ENCODE measurements at places on chromosomes 7 and 10. TPM values are rescaled to one million over a fixed set of nuclear protein-coding genes. Genes with fewer than 3 reads are reported as not detected.

DNA sequence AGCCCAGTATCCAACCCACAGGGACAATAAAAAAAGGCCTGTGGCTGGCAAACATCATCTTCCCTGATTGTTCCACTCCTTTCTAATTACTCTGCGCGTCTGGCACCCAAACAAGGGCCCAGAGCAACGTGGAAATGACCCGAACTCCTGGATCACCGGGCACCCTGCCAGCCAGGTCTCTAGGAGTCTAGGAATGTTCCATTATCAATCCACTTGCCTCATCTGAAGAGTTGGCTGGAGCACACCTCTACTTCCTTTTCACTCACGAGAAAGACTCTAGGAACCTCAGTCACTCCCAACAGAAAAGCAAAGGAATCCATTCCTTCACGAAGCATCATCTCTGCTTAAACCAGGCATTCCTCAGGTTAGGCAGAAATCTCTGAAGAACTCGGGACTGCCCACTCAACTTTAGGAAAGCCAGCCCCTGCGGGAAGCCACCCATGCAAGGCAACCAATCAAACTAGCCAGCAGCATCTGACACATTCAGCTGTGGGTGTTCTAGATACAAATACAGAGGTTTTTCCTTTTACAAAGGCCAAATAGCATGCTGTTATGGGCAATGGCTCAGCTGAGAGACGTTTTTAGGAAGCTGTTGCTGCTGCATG, 37.7 kb downstream of the ATXN7L1 start:
- peak; percentile 74 for DNase-seq
- no peak overlapping the region for H3K4me3 ChIP-seq
- H3K4me1 ChIP-seq = peaks cover 17% of the 10 kb centered on the region
- H3K36me3 ChIP-seq = no peaks in the 10 kb centered on the region
- no peaks in the 10 kb centered on the region for H3K27me3 ChIP-seq

- H3K4me3 ChIP-seq = no peak overlapping the region
- peak; percentile 38 for DNase-seq
- H3K27ac ChIP-seq = no peak overlapping the region
- H3K27me3 ChIP-seq = no peaks in the 10 kb centered on the region
- H3K36me3 ChIP-seq = no peaks in the 10 kb centered on the region
Measured at GRCh38 chr7:12731214-12731656, 43.8 kb downstream of the ARL4A start.

GRCh38 chr10:127694580-127695193, 42.3 kb upstream of the FOXI2 start:
- DNase-seq = peak; percentile 25
- H3K4me1 ChIP-seq = no peaks in the 10 kb centered on the region
- no peaks in the 10 kb centered on the region for H3K27me3 ChIP-seq
- H3K27ac ChIP-seq = no peak overlapping the region
- H3K4me3 ChIP-seq = no peak overlapping the region
- H3K36me3 ChIP-seq = no peaks in the 10 kb centered on the region

- H3K36me3 ChIP-seq = no peaks in the 10 kb centered on the region
- no peaks in the 10 kb centered on the region for H3K4me1 ChIP-seq
- no peak overlapping the region for H3K27ac ChIP-seq
- no peak overlapping the region for H3K4me3 ChIP-seq
- H3K27me3 ChIP-seq = peaks cover 11% of the 10 kb centered on the region
Measured at GRCh38 chr10:98107644-98108430, 26.6 kb upstream of the R3HCC1L start.

GRCh38 chr10:11231285-11231684, 213.6 kb downstream of the CELF2 start:
- DNase-seq = no peak
- H3K36me3 ChIP-seq = no peaks in the 10 kb centered on the region
- no peaks in the 10 kb centered on the region for H3K27me3 ChIP-seq

- H3K27ac ChIP-seq = no peak overlapping the region
- H3K4me1 ChIP-seq = no peaks in the 10 kb centered on the region
- H3K36me3 ChIP-seq = no peaks in the 10 kb centered on the region
- H3K27me3 ChIP-seq = no peaks in the 10 kb centered on the region
- H3K4me3 ChIP-seq = no peak overlapping the region
Measured at GRCh38 chr7:113314594-113314993, 196.2 kb upstream of the SMIM30 start.

GRCh38 chr10:23556727-23557440, 118.0 kb downstream of the OTUD1 start:
- peak; percentile 86 for DNase-seq
- H3K27me3 ChIP-seq = no peaks in the 10 kb centered on the region
- no peaks in the 10 kb centered on the region for H3K36me3 ChIP-seq
- H3K4me1 ChIP-seq = peaks cover 11% of the 10 kb centered on the region

DNA sequence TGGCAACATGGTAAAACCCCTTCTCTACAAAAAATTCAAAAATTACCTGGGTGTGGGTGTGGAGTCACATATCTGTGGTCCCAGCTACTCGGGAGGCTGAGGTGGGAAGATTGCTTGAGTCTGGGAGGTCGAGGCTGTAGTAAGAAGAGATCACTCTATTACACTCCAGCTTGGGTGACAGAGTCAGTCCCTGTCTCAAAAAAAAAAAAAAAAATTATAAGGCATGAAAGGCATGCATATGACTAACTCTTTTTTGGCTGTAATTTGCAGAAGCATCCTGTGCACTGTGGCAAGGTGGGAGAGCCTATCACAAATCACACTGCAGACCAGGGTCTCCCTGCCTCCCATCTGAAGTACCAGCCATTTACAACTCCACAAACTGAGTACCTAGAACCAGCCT, 14.1 kb upstream of the MYPN start:
- no peaks in the 10 kb centered on the region for H3K27me3 ChIP-seq
- peak overlapping the region; percentile 68 for H3K27ac ChIP-seq
- peak; percentile 81 for DNase-seq

RALA gene
- total RNA-seq = 21.7 TPM

UCMA gene
- not detected for total RNA-seq

DNA sequence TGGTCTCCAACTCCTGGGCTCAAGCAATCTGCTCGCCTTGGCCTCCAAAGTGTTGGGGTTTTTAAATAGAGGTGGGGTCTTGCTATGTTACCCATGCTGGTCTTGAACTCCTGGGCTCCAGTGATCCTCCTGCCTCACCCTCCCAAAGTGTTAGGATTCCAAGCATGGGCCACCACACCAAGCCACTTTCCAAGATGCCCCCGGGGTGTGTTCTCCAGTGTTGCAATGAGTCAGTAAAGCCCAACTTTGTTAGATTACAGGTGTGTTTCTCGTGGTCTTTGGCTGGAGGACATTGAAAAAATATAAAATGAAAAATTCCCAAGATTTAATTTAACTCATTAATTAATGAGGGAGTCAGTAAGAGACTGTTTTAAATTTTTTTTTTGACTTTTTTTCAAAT, 29.2 kb downstream of the TACR2 start:
- H3K36me3 ChIP-seq = peaks cover 30% of the 10 kb centered on the region
- no peak overlapping the region for H3K27ac ChIP-seq
- no peak for DNase-seq
- no peak overlapping the region for H3K4me3 ChIP-seq
- no peaks in the 10 kb centered on the region for H3K27me3 ChIP-seq

DNA sequence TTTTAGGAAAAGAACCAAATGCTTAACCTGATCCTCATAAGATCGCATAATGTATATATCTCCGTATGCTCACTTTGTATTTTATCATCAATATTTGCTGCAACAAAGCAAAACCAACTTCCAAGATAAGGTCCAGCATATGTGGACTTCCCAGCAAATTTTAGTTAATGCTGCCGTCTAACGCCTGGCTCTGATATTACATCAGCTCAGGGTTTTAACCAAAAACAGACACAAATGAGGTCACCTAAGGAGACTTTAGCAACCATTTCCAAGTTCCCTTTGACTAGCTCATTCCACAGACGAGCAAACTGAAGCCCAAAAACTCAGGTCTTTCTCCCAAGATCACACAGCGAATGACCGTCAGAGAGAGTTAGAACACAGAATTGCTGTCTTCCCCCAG, 59.4 kb upstream of the UCN3 start:
- peak; percentile 93 for DNase-seq
- no peaks in the 10 kb centered on the region for H3K27me3 ChIP-seq
- H3K36me3 ChIP-seq = no peaks in the 10 kb centered on the region
- no peaks in the 10 kb centered on the region for H3K4me1 ChIP-seq

- no peak overlapping the region for H3K27ac ChIP-seq
- H3K4me3 ChIP-seq = no peak overlapping the region
- H3K36me3 ChIP-seq = no peaks in the 10 kb centered on the region
- DNase-seq = no peak
Measured at GRCh38 chr7:137839903-137840779, 6.6 kb downstream of the DGKI start.

- H3K27me3 ChIP-seq = peaks cover 36% of the 10 kb centered on the region
- H3K4me1 ChIP-seq = peaks cover 12% of the 10 kb centered on the region
- peak; percentile 60 for DNase-seq
- no peak within 1 kb of the TSS for H3K27ac ChIP-seq
Measured at GRCh38 chr10:103493362-103493915, at the start of gene NEURL1. Gene NEURL1 (plus strand): TSS chr10:103493705. CDS start chr10:103494388, 683 bp downstream.

GRCh38 chr7:78777829-78778228, 675.6 kb downstream of the MAGI2 start:
- peaks cover 8% of the 10 kb centered on the region for H3K4me1 ChIP-seq
- no peaks in the 10 kb centered on the region for H3K36me3 ChIP-seq
- H3K4me3 ChIP-seq = no peak overlapping the region
- DNase-seq = peak; percentile 39

- H3K4me3 ChIP-seq = no peak overlapping the region
- DNase-seq = no peak
- no peaks in the 10 kb centered on the region for H3K4me1 ChIP-seq
- no peaks in the 10 kb centered on the region for H3K27me3 ChIP-seq
- H3K36me3 ChIP-seq = no peaks in the 10 kb centered on the region
Measured at GRCh38 chr7:128890306-128891109, 20.0 kb downstream of the KCP start.

OR2A5 gene
- not detected for total RNA-seq

- no peak overlapping the region for H3K27ac ChIP-seq
- no peaks in the 10 kb centered on the region for H3K27me3 ChIP-seq
- peaks cover 23% of the 10 kb centered on the region for H3K4me1 ChIP-seq
- H3K4me3 ChIP-seq = no peak overlapping the region
Measured at GRCh38 chr10:21399392-21400035, 126.0 kb downstream of the SKIDA1 start.

- no peaks in the 10 kb centered on the region for H3K27me3 ChIP-seq
- peaks cover 2% of the 10 kb centered on the region for H3K36me3 ChIP-seq
- H3K4me3 ChIP-seq = no peak overlapping the region
- no peaks in the 10 kb centered on the region for H3K4me1 ChIP-seq
Measured at GRCh38 chr7:130611218-130611617, 57.3 kb downstream of the COPG2 start.

GRCh38 chr10:118965645-118966044, 63.9 kb upstream of the NANOS1 start:
- no peaks in the 10 kb centered on the region for H3K4me1 ChIP-seq
- no peak overlapping the region for H3K4me3 ChIP-seq
- no peaks in the 10 kb centered on the region for H3K36me3 ChIP-seq
- no peaks in the 10 kb centered on the region for H3K27me3 ChIP-seq
- DNase-seq = no peak

DNA sequence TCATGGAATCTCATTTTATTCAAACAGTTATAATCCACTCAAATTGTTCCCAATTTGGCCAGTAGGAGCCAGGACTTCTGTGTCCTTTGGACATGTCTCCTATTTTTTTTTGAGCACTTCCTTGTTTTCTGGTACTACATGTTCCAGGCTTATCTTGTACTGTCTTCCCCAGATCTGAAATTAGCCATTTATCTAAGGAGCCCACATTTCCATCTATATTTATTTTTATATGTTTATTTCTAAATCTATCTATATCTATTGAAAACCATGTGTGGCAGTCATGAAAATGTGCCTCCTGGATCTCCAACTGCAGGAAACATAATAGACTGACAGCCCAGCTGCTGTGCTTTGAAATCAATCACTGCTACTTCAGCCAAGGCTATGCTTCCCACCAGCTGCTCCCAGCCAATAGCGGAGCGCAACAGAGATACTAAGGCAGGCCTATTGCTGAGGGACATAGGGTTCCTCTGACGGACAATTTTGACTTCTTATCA, 147.1 kb downstream of the LRRC4 start:
- no peak overlapping the region for H3K4me3 ChIP-seq
- H3K27ac ChIP-seq = no peak overlapping the region
- H3K4me1 ChIP-seq = peaks cover 29% of the 10 kb centered on the region
- peaks cover 14% of the 10 kb centered on the region for H3K36me3 ChIP-seq
- no peaks in the 10 kb centered on the region for H3K27me3 ChIP-seq
- no peak for DNase-seq

DNA sequence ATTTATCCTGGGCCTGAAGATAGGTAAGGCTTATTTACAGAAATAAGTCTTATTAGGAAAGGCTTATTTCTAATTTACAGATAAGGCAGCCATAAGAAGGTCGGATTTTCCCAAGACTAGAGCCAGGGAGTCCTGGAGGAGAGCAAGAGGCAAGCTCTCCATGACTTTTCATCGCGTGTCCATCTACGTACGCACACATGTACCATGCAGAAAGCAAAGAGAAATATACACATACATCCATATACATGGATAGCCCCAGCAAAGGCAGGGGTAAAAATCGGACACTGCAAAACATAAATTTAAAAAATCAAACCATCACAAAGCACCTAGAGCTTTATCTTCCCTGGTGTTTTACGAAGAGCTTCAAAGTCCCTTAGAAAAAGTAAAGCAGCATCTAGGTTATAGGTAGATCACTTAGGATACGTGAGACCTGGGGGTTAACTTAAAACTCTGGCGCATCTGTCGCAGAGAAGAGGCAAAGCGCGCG, 25.8 kb upstream of the ZRANB1 start:
- peak overlapping the region; percentile 98 for H3K4me3 ChIP-seq
- peak; percentile 57 for DNase-seq
- no peaks in the 10 kb centered on the region for H3K27me3 ChIP-seq
- H3K36me3 ChIP-seq = no peaks in the 10 kb centered on the region

- H3K27ac ChIP-seq = no peak overlapping the region
- H3K4me3 ChIP-seq = no peak overlapping the region
- no peaks in the 10 kb centered on the region for H3K4me1 ChIP-seq
- no peaks in the 10 kb centered on the region for H3K36me3 ChIP-seq
- H3K27me3 ChIP-seq = peaks cover 15% of the 10 kb centered on the region
Measured at GRCh38 chr10:67770537-67770936, 67.5 kb downstream of the DNAJC12 start.

- no peak overlapping the region for H3K27ac ChIP-seq
- H3K27me3 ChIP-seq = no peaks in the 10 kb centered on the region
- DNase-seq = peak; percentile 40
- no peak overlapping the region for H3K4me3 ChIP-seq
- peaks cover 5% of the 10 kb centered on the region for H3K4me1 ChIP-seq
Measured at GRCh38 chr10:6382081-6382480, 179.3 kb downstream of the PFKFB3 start.

DNA sequence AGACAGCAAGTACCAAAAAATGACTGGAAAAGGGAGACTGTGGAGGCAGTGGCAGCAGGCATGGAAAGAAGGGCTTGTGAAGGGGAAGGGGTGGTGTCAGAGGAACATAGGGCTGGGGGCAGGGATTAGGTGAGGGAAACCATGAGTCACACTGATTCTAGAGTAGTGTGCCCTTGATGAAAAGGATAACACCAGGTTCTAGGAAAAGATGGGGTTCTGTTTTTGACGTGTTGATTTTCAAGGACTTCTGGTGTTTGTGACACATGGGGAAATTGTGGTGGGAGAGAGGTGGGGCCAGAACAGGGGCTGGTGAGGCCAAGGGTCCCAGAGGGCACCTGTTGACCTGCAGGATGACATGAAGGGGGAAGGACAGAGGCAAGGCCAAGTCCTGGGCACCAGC, 57.1 kb downstream of the FIGNL1 start:
- no peak overlapping the region for H3K27ac ChIP-seq
- H3K4me1 ChIP-seq = no peaks in the 10 kb centered on the region
- DNase-seq = no peak
- H3K4me3 ChIP-seq = no peak overlapping the region
- no peaks in the 10 kb centered on the region for H3K36me3 ChIP-seq

GRCh38 chr10:8438603-8439002, 384.1 kb downstream of the GATA3 start:
- no peak overlapping the region for H3K27ac ChIP-seq
- H3K4me3 ChIP-seq = no peak overlapping the region
- H3K4me1 ChIP-seq = no peaks in the 10 kb centered on the region

Measured in GM23248 (cell line).